Stimulated activated CD4-positive, alpha-beta T cell treated with anti-CD3 and anti-CD28 coated beads, Interleukin-4, amount 100 ng/mL, for 1 hour (primary cell): ENCODE measurements at places on chromosomes 12 and 14.
A peak's percentile ranks its signal among the peaks of the same experiment; 100 is the strongest.

DNA sequence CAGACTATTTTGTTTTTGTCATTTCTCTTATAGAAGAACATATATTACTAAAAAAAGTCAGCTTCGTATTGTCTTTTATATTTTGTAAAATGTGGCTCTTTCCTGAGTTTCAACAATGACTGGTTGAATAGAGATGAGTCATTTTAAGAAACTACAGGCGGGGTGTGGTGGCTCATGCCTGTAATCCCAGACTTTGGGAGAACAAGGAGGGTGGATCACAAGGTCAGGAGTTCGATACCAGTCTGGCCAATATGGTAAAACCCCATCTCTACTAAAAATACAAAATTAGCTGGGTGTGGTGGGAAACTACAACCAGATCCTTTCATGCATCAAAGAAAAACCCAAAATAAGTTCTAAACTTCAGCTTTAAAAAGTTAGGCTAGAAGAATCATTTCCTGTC, 28.8 kb downstream of the HECTD4 start:
- no peak for DNase-seq

DNA sequence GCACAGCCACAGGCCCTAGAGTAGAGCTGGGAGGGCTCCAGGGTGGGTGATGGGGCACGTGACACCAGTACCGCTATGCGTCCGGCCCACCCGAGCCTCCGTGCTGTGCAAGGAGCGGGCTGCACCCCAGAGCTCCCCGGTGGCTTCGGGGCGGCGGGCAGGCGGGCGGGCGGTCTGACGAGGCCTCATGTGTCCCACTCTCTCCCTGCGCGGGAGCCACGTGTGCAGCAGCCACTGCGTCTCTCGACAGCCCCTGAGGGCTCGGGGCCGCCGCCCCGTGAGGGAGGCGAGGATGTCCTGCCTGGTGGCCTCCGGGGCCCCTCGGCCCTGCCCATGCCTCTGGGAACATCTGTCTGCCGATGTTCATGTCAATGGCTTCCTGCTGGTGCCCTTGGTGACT, 51.2 kb upstream of the FBRSL1 start:
- DNase-seq = no peak

- no peak for DNase-seq
Measured at GRCh38 chr12:13067322-13067721, 23.1 kb downstream of the FAM234B start.

DNA sequence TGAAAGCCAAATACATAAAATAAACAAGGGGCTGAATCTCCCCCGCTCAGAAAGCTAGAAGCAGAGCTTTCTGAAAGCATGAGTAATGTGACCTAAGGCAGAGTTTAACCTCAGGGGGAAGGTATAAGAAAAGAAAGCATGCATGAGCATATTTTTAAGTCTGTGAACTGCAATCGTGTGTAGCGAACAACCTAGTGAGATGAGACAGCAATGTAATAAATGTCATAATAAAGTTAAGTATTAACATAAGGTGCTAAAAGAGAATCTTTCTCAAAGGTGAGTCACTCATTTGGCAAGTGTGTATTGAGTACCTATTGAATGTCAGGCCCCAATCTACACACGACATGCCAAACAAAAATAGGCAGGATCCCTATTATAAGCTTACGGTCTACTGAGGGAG, 14.2 kb upstream of the WDR20 start:
- no peak for DNase-seq

DNA sequence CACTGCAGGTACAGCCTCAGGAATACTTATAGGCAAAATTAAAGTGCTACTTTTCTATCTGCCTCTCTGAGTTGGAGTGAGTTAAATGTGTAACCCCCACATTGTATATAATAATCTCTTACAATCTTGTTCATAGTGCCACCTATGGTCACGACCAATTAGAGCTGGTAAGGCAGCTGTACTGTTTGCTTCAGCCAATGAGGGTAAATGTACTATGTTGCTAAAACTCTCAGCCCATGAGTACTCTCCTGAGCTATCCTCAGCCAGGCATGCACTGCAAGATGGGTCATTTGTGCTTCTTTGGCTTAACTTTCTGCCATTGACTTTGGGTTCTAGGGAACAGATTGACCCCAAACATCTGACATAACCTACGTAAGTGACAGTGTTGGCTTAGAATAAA, 15.0 kb upstream of the MDM2 start:
- DNase-seq = no peak

DNA sequence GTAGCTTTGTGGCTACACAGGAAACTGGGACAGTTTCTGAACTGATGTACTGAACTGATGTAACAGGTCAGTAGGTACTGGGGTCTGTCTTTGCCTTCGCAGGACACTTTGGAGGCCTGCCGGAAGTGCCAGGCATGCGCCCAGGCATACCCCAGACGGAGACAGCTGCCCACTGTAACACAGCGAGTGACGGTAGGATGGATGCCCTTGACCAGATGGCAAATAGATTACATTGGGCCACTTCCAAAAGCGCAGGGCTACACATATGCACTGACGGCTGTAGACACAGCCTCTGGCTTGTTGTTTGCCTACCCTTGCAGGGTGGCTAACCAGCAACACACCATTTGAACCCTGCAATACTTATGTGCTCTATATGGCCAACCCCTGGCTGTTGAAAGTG, 94.1 kb upstream of the TMPO start:
- DNase-seq = no peak

DNA sequence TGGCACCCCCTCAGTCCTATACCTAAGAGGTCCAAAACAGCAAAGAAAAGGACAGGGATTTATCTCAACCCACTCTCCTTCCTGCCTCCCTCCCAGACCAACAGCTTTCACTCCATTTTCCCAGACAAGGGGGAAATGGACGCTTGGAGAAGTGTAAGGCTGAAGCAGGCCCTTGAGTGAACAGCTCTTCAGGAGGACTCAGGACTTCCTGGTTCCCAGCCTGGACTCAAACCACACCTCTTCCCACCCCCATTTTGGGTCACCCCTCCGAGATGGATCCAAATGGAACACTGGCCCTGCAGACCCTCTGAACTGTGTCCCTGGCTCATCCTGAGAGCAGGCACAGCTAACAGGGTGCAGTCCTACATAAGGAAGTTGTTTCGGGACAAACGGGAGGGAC, 2.7 kb downstream of the KMT2D start:
- no peak for DNase-seq

- DNase-seq = no peak
Measured at GRCh38 chr12:9736936-9737705, 4.2 kb upstream of the CLECL1 start.

DNA sequence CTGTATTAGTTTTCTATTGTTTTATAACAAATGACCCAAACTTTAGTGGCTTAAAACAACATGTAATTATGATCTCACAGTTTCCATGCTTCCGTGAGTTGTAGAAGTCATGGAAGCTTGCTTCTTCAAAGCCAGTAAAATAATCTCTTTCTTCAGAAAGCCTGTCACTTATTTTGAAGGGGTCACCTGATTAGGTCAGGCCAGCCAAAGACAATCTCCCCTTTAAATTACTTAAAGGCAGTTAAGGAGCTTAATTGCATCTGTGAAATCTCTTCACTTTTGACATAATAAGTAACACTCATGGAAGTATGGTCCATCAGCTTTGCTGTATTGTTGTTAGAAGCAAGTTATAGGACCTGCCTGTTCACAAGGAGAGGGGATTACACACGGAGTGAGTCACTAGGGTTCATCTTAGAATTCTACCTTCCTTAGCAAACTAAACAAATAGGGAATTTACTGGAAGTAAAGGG, 89.8 kb downstream of the FAR2 start:
- no peak for DNase-seq

DNA sequence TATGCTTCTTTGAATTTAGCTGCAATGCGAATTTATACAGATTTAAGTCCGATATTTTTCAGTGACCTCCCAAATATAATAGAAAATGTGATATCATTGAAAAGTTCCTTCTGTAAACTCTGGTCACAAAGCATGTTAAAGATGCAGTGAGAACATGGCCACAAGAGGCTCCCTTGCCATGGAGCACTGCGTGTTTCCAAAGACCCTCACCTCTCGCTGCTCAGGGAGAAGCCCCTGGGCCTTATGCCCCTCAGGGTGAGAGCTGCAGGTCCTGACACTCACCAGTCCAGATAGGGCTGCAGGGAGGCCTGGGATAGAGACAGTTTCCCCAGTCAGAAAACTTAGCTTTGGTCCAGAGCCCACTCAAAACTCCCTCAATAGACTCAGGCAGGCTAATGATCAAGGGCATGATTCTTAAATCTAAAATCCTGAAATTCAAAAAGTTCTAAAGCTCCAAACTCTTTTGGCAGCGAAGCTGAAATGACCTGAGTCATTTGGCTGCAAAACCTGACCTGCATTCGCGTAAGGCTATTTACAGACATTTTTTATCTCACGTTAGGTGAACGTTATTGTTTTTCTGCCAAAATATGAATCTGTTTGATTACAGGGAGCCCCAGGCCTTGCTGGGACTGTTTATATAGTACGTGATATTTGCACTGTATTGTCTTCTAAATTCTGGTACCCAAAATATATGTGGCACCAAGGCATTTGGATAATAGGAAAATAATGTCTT, 67.8 kb downstream of the CAPZA3 start:
- no peak for DNase-seq

DNA sequence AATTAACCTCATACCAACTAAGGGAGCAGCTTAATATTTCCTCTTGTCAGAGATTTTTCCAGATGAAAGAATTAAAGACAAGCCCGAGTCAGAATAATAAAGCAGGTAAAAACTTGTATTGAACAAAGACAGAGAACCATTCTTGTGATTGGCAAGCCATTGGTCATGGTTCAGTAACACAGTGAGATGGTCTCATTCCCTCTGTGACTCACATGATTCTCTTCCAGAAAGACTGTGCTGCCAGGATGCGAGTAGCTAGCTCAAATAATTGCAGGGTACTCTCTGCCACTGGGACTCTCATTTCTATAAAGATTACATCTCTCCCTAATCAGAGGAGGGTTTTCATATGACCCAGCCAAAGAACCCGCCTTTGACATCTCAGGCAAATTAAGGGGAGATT, 179.4 kb downstream of the PHLDA1 start:
- no peak for DNase-seq

GRCh38 chr12:101803978-101804377, 26.8 kb downstream of the GNPTAB start:
- no peak for DNase-seq

DNA sequence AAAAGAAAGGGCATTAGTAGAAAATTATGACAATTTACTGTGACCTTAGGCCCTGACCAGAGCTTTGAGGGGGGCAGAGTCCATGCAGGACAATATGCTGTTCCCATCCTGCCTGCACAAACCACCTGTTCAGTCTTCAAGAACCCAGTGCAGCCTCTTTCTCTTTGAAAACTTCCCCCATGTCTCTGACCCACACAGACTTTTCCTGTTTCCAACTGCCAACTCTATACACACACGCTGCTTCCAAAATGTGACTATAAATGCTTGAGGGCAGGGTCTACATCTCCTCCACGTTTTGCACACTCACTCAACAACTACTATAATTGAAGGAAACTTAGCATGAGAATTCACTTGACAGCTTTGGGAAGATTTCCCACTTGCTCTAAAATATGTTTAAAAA, 36.6 kb upstream of the SYCP3 start:
- DNase-seq = no peak

DNA sequence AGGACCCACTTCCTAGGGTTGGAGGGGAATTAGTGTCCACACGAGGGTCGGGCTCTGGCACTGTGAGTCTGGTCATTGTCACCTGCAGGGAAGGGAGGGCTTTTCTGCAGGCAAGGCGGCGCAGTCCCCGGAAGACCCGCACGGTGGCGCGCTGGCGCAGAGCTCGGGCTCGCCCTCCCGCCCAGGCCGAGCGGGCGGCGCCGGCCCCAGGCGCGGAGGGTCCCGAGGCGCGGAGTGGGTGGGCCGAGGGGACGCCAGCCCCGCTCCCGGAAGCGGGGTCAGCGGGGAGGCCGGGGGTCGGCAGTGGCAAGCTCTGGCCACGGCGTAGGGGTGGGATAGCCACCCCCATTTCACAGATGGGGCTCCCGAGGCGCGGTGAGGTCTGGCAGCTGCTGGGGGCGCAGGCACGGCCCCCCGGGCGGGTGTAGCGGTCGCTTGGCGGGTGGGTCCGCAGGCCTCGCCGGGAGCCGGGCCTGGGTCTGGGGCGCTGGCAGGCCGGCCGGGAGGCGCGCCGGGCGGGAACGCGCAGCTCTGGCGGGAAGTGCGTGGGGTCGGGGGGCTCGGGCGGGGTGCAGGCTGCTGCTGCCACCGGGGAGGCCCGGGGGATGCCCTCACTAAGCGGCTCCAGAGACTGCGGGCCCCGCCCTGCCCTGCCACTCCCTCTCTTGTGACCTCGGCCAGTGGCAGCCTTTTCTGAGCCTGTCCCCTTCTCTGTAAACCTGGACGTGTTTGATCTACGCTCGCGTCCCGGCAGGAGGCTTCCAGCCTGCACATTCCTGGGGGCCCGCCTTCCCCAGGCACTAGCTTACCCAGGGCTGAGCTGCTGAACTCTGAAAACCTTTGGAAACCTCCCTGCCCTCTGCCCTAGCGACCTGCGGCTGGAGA, 46.1 kb downstream of the CYP46A1 start:
- DNase-seq = peak; percentile 75

- DNase-seq = no peak
Measured at GRCh38 chr12:71250166-71250565, 92.4 kb upstream of the TSPAN8 start.
